ENCODE measurements at places on chromosomes 2 and 18. TPM values are rescaled to one million over a fixed set of nuclear protein-coding genes. Genes with fewer than 3 reads are reported as not detected.

The CTLA4 gene
- total RNA-seq, result 13.7 TPM

The CCDC74B gene
- 1.7 TPM for total RNA-seq

The SCN2A gene
- not detected for total RNA-seq

The EHD3 gene
- total RNA-seq, result 1.7 TPM

The CHCHD5 gene
- 25.7 TPM for total RNA-seq

The GCKR gene
- not detected for total RNA-seq

The TRIP12 gene
- 262 TPM for total RNA-seq

DNA sequence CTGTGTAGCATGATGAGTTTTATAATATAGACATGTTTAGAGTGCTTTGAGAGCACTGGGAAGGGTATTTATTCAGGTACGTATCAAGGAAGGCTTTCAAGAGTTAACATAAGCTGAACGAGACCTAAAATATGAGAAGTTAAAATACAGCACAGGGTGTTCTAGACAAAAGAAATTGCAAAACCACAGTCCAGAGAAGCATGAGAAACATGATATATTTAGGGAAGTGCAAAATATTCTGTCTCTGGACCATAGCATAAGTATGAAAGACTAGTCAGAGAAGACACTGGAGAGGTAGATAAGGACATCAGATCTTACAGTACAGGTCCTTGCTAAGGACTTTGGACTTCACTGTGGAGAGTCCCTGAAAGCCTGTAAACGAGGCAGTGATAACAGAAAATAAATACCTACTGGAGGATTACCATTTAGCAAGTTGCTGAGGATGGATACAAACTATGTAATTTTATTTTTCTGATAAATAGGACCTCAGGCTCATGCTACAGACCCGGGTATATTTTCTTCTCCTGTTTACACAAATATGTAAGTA is 43.7 kb downstream of the FSIP2 start:
- H3K27me3 ChIP-seq, result no peaks in the 10 kb centered on the region
- no peak overlapping the region for H3K4me3 ChIP-seq
- no peak for DNase-seq
- H3K4me1 ChIP-seq, result no peaks in the 10 kb centered on the region
- no peak overlapping the region for H3K27ac ChIP-seq

GRCh38 chr18:61428266-61428665 is 95.0 kb downstream of the CDH20 start:
- no peak overlapping the region for H3K27ac ChIP-seq
- DNase-seq, result no peak
- no peaks in the 10 kb centered on the region for H3K4me1 ChIP-seq

DNA sequence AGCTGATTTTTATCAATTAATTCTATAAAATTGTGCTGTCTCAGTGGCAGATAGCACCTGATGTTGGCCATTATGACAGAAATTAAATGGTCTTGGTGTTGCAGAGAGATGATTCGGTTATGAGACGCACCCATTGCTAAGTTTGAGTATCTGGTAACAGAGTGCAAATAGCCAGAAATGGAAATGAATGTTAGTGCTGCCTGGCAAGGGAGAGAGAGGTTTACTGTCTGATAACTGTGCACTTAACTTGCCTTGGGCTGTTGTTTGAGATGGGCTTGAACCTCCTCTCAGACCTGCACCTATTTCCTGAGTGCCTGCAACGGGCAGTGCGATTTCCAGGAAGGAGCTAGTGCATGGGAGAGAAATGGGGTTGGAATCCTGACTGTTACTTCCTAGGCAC is 11.7 kb downstream of the DPYSL5 start:
- no peak overlapping the region for H3K4me3 ChIP-seq
- DNase-seq, result no peak
- peaks cover 34% of the 10 kb centered on the region for H3K27me3 ChIP-seq
- H3K27ac ChIP-seq, result no peak overlapping the region
- H3K4me1 ChIP-seq, result no peaks in the 10 kb centered on the region

GRCh38 chr2:62826141-62826540 is 120.6 kb downstream of the EHBP1 start:
- H3K27me3 ChIP-seq, result no peaks in the 10 kb centered on the region
- H3K4me1 ChIP-seq, result no peaks in the 10 kb centered on the region
- H3K4me3 ChIP-seq, result no peak overlapping the region
- H3K27ac ChIP-seq, result no peak overlapping the region

DNA sequence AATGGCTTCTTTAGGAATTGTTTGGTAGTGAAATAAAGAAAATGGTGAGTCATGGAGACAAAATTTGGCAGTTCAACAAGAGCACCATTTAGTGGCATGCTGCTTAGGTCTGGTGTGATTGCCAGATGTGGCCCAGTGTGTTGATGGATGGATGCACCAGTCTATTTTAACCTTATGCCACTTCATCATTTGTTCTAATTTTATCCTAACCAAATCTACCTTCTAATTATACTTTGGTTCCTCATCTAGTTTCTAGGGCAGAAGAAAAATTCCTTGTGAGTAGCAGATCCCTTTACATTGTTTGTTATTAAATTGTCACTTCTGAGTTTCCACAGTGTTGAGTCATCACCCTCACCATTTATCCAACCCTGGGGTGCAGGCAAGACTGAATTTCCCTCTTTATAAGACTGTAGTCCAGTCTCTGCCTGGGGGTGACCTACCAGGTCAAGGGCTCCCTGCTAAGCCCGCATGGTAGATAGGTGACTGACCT is 32.5 kb downstream of the NABP1 start:
- H3K4me3 ChIP-seq, result no peak overlapping the region
- no peak overlapping the region for H3K27ac ChIP-seq
- no peak for DNase-seq
- no peaks in the 10 kb centered on the region for H3K4me1 ChIP-seq

DNA sequence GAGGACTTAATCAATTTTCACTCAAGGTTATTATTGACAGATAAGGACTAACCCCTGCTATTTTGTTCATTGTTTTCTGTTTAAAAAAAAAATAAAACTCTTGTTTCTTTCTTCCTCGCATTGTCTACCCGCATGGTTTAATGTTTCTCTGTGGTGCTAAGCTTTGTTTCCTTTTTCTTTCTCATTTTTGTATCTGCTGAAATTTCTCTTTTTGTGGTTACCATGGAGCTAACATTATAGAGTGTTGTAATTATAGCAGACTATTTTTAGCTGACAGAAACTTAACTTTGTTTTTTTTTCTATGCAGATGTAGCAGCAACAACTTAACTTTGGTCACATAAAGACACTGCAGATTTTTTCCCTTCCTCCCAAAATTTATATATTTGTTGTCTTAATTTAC is 43.1 kb upstream of the CHN1 start:
- H3K4me1 ChIP-seq, result no peaks in the 10 kb centered on the region
- peaks cover 11% of the 10 kb centered on the region for H3K36me3 ChIP-seq

GRCh38 chr2:17309181-17309580 is 209.1 kb downstream of the RAD51AP2 start:
- H3K36me3 ChIP-seq, result no peaks in the 10 kb centered on the region
- no peak overlapping the region for H3K4me3 ChIP-seq
- no peak for DNase-seq

DNA sequence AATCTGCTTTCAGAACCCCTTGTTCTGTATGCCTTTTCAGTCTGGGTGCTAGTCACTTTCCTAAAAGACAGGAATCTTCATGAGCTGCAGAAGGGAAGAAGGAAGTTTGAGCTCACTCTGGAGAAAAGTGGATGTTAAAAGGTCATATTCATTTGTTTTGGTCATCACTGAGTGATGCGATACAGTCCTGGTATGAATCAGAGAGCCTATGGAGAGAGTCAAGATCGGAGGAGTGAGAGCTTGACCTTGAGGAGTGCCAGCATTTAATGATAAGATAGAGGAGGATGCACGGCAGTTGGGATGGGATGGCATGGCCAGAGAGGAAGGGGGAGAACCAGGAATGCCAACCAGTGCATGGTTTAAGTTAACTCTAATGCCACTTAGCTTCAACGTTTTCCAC is 19.6 kb downstream of the USP39 start:
- peaks cover 29% of the 10 kb centered on the region for H3K36me3 ChIP-seq
- peaks cover 8% of the 10 kb centered on the region for H3K4me1 ChIP-seq

DNA sequence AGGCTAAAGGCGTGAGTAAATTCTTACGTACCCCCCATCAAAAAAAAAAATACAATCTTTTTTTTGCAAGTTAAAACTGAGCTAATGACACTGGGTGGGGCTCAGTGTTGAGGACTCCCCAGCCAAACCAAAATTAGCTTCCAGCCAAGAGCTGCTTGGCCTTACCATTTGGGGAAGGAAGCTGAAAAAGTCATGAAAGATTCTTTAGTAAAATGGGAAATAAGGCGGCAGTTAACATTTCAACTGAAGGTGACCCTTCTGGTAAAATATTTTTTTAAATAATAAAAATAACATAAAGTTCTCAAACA is 16.4 kb downstream of the SMAD7 start:
- peaks cover 93% of the 10 kb centered on the region for H3K4me1 ChIP-seq
- H3K36me3 ChIP-seq, result peaks cover 4% of the 10 kb centered on the region
- H3K27me3 ChIP-seq, result no peaks in the 10 kb centered on the region
- no peak for DNase-seq
- H3K4me3 ChIP-seq, result peak overlapping the region; percentile 80

DNA sequence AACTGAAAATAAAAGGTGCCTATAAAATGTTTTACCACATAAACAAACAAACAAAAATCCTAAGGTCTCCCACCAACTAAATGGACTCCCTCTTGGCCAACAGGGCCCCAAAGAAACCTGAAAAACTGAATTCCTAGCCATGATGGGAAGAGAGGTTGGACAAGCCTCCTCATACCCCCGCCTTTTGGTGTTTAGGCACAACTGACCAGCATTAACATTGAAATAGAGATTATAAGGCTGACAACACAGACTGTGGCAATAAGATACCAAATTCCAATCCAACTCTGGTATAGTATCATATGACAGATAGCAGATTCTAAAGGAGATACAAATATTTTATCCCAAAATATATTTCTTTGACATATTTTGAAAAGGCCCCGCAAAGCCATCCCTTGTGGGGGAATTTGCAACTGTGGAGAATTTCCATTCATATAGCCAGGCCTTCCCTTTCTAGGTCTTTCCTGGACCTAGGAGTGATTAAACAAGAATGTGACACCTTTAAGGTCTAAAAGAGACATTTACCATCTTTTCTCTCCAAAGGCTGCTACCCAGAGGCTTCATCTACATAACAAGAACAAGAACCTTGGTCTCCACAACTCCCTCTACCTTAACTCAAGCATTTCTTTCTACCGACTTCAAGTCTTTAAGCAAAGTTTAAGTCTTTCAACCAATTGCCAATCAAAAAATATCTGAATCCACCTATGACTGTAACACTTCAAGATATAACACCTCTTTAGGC is 80.0 kb downstream of the CHN1 start:
- no peak overlapping the region for H3K4me3 ChIP-seq
- H3K27ac ChIP-seq, result no peak overlapping the region
- H3K36me3 ChIP-seq, result no peaks in the 10 kb centered on the region
- peaks cover 6% of the 10 kb centered on the region for H3K27me3 ChIP-seq
- H3K4me1 ChIP-seq, result no peaks in the 10 kb centered on the region
- no peak for DNase-seq

GRCh38 chr2:201939453-201939941 is 94.2 kb upstream of the FZD7 start:
- DNase-seq, result no peak
- H3K4me3 ChIP-seq, result no peak overlapping the region
- H3K27ac ChIP-seq, result no peak overlapping the region
- H3K27me3 ChIP-seq, result peaks cover 19% of the 10 kb centered on the region
- H3K36me3 ChIP-seq, result no peaks in the 10 kb centered on the region

All from natural killer cell treated with Interleukin-12 subunit alpha and Interleukin-12 subunit beta and Interleukin-15 and Interleukin-18, amount 100 ng/mL, for 72 hours (primary cell).